ENCODE measurements at places on chromosomes 11 and 22. TPM values are rescaled to one million over a fixed set of nuclear protein-coding genes. Genes with fewer than 3 reads are reported as not detected.

Gene AMPD3
- total RNA-seq: 2.9 TPM

Gene PRRG4
- total RNA-seq: not detected

Gene IL18
- total RNA-seq: 5.2 TPM

Gene LIMK2
- total RNA-seq: 11.6 TPM

Gene HTR3B
- total RNA-seq: not detected

Gene PRR33
- not detected for total RNA-seq

Measured in pericardium fibroblast (primary cell).